Panc1 (cell line): ENCODE measurements at places on chromosomes 4 and X.

GRCh38 chr4:75629239-75629638, 1.1 kb downstream of the CDKL2 start:
- no peak for DNase-seq

- no peak for DNase-seq
Observed at GRCh38 chrX:67104982-67105757, 438.7 kb upstream of the AR start.

- no peak for DNase-seq
Observed at GRCh38 chr4:138800421-138800820, 215.2 kb upstream of the NOCT start.

- no peak for DNase-seq
Observed at GRCh38 chr4:91422011-91422410, 881.8 kb upstream of the GRID2 start.

GRCh38 chr4:112521123-112522023, 5.4 kb upstream of the NEUROG2 start:
- no peak for DNase-seq

DNA sequence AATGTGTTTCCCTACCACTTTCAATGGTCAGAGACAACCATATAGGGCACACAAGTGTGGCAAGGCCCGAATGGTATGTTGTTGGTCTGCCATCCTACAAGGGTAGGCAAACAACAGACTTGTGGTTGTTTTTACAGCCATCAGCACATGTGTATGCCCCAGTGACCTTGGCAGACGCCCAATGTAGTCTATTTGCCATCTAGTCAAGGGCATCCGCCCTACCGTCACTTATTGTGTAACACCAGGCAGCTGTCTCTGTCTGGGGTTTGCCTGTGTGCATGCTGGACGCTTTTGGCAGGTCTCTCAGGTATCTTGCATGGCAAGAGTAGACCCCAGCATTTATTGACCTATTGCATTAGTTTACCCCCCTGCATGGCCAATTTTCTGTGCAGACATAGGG, 1145.5 kb upstream of the POU3F4 start:
- DNase-seq = no peak

- DNase-seq = no peak
Observed at GRCh38 chr4:112279025-112279881, 6.5 kb downstream of the TIFA start.

DNA sequence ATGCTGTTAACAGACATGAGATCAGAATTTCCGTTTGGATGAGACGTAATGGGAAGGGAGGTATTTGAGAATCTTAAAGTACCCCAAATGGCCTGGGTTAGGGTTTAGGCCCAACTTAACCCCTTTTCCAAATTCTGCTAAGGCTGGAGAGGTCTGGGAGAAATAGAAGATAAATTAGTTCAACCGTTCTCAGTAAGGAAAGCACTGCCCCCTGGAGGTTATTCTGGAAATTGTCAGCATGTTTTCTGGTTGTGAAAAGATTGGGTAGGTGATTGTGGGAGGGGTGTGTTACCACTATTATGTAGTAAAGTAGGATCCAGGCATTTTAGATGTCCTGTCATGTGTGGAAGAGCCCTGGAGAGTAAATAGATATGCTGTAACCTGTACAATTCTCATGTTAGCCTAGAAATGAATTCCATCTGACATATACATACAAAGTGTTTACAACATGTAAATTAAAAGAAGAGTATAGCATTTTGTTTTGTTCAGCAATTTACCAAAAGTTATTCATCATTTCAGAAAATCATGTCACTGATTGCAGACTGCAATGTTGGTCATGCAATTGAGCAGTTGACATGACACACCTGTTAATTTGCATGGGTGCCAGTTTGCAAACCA, 26.8 kb upstream of the GRXCR1 start:
- peak; percentile 18 for DNase-seq

GRCh38 chr4:52869196-52869595, 7.1 kb downstream of the RASL11B start:
- DNase-seq = no peak

- DNase-seq = no peak
Observed at GRCh38 chrX:153439977-153440376, 5.9 kb downstream of the TREX2 start.

- DNase-seq = no peak
Observed at GRCh38 chrX:118536204-118536603, 40.6 kb downstream of the DOCK11 start.

DNA sequence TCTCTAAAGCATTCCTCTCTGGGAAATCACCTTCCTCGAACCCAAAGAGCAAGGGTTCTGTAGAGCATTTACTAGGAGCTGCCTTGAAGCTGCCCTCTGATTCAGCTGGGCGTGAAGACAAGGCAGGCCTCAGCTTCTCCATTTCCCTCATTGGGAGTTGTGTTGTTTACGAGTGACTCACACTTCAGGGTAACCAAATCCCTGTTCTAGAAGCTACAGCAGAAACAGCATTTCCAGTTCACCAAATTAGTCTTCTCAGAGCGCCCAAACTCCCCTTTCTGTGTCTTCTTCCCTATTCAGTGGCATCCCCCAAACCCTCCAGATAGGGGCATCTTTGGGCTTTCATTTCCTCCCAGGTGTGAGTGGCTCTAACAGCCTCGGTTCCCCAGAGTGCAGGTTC, 863 bp upstream of the XPNPEP2 start:
- DNase-seq = no peak

GRCh38 chr4:46444318-46445000, 54.5 kb upstream of the GABRA2 start:
- no peak for DNase-seq

DNA sequence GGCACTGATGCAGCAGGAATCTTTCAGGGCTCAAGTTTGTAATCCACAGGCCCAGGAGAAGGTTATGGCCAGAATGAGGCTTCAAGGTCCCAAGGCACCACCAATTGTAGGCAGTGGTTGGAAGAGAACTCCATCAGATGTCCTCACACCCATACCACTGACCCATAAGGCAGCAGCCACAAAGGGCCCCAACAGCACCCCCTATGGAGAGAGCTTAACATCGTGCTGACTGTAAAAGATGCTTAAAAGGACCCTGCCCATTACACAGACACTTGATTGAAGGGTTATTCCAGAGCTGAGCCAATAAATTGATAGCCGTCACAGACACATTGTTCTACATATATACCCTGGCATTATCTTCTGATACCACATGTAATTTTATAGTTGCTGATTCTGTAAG, 113.7 kb downstream of the SOWAHB start:
- DNase-seq = no peak

- DNase-seq = no peak
Observed at GRCh38 chr4:81255524-81255923, 40.5 kb upstream of the PRKG2 start.

DNA sequence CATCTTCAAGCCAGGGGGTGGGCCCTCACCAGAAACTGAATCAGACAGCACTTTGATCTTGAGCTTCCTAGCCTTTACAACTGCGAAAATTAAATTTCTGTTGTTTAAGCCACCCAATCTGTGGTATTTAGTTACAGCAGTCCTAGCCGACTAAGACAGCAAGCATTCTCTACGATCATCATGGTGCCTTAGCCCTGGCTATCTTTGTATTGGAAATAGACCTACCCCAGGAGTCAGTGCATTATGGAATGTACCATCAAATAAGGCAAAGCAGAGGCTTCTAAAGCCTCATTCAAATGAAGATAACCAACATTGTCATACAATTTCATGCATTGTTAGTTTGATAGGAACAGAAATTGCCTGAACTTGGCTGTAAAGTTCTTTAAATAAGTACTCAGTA, 75.0 kb downstream of the PARM1 start:
- DNase-seq = no peak

GRCh38 chr4:148069895-148070178, 337.9 kb downstream of the ARHGAP10 start:
- DNase-seq = no peak

DNA sequence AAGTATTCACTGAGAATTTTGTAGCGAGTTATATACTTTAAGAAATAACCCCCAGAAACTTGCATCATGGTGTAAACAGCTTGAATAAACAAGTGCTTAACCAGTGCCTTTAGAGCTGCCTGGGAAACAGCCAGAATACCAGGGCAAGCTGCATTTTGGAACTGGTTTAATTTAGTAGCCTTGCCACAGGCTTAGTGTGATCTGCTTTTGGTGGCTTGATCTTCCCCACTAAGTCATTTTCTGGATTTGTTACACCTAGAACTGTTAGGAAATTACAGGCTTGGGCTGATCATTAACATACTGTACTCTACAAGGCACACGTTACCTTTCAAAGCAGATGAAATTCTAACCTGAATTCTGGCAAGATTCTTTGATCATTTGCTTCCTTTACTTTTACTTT, 35.4 kb downstream of the NPNT start:
- no peak for DNase-seq

DNA sequence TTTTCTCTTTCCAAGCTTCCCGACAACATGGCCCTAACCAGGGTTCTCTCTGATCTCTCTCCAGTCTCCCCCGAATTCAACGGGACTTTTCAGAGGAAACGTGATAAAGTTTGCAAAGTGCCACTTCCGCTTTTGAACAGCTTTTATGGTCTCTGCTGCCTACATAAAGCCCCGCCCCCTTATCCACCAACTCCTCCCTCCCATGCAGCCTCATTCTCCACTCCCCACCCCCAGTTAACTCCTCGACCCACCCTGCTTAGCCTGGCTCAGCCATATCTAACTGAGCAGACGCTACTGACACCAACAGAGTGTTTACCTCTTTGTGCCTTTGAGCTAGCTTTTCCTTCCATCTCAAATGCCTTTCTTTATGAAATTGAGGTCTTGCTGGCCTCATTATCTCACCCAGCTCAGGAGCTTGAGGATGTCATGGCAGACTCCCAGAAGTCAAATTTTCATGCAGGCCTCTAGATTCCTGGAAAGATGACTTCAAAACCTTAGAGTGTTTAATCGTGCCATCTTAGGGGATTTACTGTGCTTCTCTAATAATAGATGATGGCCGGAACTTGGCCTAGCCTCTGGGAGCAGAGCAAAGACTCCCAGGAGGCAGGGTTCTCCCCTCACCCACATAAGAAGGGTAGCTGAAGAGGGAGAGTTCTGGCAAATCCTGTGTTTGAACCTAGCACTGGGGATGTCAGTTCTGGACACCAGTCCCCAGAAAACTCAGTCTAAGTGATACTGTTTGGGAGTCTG, 606.0 kb downstream of the BCOR start:
- no peak for DNase-seq

DNA sequence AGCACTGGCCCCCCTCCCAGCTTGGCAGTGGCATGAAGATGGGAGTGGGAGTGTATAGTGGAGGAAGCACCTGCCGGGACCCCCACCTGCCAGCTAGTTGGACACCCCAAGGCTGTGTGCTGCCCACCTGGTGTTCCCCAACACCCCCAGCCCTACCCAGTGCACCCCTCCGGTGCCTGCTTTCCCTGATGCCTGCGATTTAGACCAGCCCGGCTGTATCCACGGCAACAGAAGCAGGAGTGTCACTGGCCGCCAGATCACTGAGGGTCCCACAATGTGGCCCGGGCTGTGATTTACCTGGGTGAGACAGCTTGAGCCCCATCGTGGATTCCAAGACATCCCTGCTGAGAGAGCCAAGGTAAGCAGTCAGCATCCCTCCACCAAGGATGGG, 533 bp downstream of the GPR173 start:
- no peak for DNase-seq

GRCh38 chr4:152323221-152323620, 212.7 kb downstream of the FBXW7 start:
- DNase-seq = no peak

DNA sequence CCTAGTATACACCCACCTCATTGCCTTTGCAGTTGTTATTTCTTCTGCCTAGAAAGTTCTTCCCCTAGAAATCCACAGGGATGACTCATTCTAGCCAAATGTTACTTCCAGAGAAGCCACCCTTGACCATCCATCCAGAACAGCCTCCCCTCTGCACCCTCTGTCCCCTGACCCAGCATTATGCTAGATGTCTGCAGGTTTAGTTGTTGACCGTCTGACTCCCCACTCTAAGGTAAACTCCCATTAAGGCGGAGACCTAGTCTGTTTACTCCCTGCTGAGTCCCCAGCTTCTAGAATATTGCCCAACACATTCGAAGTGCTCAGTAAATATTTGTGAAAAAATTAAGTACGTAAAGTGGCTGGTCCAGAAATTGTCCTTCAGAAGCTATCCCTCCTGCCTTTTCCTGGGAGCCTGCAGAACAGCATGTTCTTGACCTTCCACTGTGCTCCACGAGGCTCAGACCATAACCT, 11.0 kb downstream of the SRD5A3 start:
- DNase-seq = no peak
